Motor neuron (in vitro differentiated cells): ENCODE measurements at places on chromosomes 4 and X. TPM values are rescaled to one million over a fixed set of nuclear protein-coding genes. Genes with fewer than 3 reads are reported as not detected.

The BEX5 gene
- total RNA-seq: 34.1 and 36.5 TPM in 2 replicates

The PAGE2 gene
- total RNA-seq: not detected in 2 replicates

The GPRIN3 gene
- total RNA-seq: 10.3 and 11.4 TPM in 2 replicates

The MTMR8 gene
- total RNA-seq: not detected in 2 replicates

The SMR3A gene
- total RNA-seq: not detected in 2 replicates

The PNMA5 gene
- total RNA-seq: 0.10 and 0.18 TPM in 2 replicates

The STOX2 gene
- 25.6 and 29.0 TPM in 2 replicates for total RNA-seq

The SMPX gene
- total RNA-seq: not detected in 2 replicates

The ALB gene
- not detected in 2 replicates for total RNA-seq
